ENCODE measurements at places on chromosomes 16 and 17. TPM values are rescaled to one million over a fixed set of nuclear protein-coding genes. Genes with fewer than 3 reads are reported as not detected.

The ENPP7 gene
- total RNA-seq: not detected

GRCh38 chr16:53111078-53111791 lies 56.4 kb downstream of the CHD9 start:
- no peak overlapping the region for H3K4me3 ChIP-seq
- no peak for DNase-seq
- H3K27ac ChIP-seq: no peak overlapping the region
- no peaks in the 10 kb centered on the region for H3K27me3 ChIP-seq

DNA sequence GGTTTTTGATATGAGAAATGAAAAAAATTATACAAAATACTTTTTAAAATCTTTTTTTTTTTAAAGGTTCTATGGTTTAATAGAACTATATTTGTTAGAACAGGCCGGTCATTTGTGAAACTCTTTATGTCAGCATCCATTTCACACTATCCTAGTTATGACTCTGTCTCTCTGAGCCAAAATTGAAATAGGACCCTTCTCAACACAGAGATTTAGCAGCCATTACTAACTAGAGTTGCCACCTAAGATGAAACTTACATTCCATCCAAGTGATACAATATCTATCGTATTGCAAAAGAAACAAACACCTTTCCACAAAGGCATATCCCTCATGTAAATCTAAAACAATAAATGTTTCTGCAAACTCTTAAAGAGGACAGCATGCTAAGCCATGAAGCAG lies 249.8 kb downstream of the CDH11 start:
- no peak overlapping the region for H3K27ac ChIP-seq
- no peak for DNase-seq
- H3K4me3 ChIP-seq: no peak overlapping the region
- no peaks in the 10 kb centered on the region for H3K4me1 ChIP-seq
- no peaks in the 10 kb centered on the region for H3K27me3 ChIP-seq
- no peaks in the 10 kb centered on the region for H3K36me3 ChIP-seq

GRCh38 chr16:63617990-63618763 lies 1503.7 kb downstream of the CDH11 start:
- peak overlapping the region; percentile 67 for H3K27ac ChIP-seq
- peak overlapping the region; percentile 54 for H3K4me3 ChIP-seq
- no peak for DNase-seq
- no peaks in the 10 kb centered on the region for H3K27me3 ChIP-seq
- H3K36me3 ChIP-seq: no peaks in the 10 kb centered on the region

The CA7 gene
- not detected for total RNA-seq

GRCh38 chr16:67000384-67001351 lies 12.3 kb downstream of the CES4A start:
- H3K4me3 ChIP-seq: peak overlapping the region; percentile 37
- peak; percentile 78 for DNase-seq
- no peaks in the 10 kb centered on the region for H3K4me1 ChIP-seq
- no peaks in the 10 kb centered on the region for H3K27me3 ChIP-seq
- H3K36me3 ChIP-seq: no peaks in the 10 kb centered on the region
- peak overlapping the region; percentile 49 for H3K27ac ChIP-seq

The KRTAP4-5 gene
- total RNA-seq: not detected

GRCh38 chr17:81160747-81161453 lies 4.4 kb upstream of the PVALEF start:
- H3K4me1 ChIP-seq: peaks cover 26% of the 10 kb centered on the region
- H3K36me3 ChIP-seq: no peaks in the 10 kb centered on the region
- no peak overlapping the region for H3K27ac ChIP-seq
- peak overlapping the region; percentile 46 for H3K4me3 ChIP-seq
- no peak for DNase-seq

- no peaks in the 10 kb centered on the region for H3K36me3 ChIP-seq
- no peak overlapping the region for H3K4me3 ChIP-seq
- no peaks in the 10 kb centered on the region for H3K27me3 ChIP-seq
- no peaks in the 10 kb centered on the region for H3K4me1 ChIP-seq
Measured at GRCh38 chr17:61225178-61225882, 174.3 kb upstream of the TBX2 start.

DNA sequence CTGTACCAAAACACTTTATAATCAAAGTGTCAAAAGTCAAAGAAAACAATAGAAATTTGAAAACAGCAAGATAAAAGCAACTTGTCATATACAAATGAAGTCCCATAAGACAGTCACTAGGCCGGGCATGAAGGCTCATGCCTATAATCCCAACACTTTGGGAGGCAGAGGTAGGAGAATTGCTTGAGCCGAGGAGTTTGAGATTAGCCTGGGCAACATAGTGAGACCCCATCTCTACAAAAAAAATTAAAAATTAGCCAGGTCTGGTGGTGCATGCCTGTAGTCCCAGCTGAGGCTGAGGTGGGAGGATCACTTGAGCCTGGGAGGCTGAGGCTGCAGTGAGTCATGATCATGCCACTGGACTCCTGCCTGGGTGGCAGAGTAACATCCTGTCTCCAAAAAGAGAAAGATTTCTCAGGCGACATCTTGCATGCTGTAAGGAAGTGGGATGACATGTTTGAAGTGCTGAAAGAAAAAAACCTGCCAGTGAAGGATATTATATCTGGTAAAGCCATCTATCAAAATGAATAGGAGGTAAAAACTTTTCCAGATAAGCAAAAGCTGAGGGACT lies 98.7 kb upstream of the NACA2 start:
- no peak overlapping the region for H3K27ac ChIP-seq
- no peak for DNase-seq
- no peaks in the 10 kb centered on the region for H3K27me3 ChIP-seq
- no peak overlapping the region for H3K4me3 ChIP-seq

The CCL16 gene
- not detected for total RNA-seq

The LGALS9B gene
- not detected for total RNA-seq

GRCh38 chr17:67246653-67247415 lies 1.8 kb upstream of the HELZ start:
- H3K27me3 ChIP-seq: no peaks in the 10 kb centered on the region
- peaks cover 32% of the 10 kb centered on the region for H3K4me1 ChIP-seq
- H3K36me3 ChIP-seq: no peaks in the 10 kb centered on the region
- no peak overlapping the region for H3K27ac ChIP-seq
- peak; percentile 54 for DNase-seq

DNA sequence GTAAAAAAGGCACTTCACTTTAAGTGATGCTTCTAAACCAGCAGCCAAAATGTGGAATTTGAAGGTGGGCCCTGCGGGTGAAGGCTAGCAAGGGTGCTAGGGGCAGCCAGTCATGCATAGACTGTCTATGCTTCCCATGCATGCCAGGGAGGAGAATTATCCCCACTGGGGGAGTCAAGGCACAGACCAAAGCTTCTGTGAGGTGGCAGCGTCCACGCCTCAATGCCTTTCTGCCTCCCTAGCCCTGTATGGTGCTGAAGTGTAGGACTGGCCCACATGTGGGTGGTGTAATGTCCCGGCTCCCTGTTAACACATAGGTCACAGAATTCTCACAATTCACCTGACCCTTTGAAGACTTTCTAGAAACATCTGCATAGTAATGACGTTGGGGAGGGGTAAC lies 1.9 kb downstream of the HS3ST2 start:
- H3K27ac ChIP-seq: no peak overlapping the region
- no peaks in the 10 kb centered on the region for H3K36me3 ChIP-seq
- peaks cover 7% of the 10 kb centered on the region for H3K27me3 ChIP-seq
- DNase-seq: no peak

The LRRC37A gene
- total RNA-seq: 0.90 TPM

The MLKL gene
- total RNA-seq: 6.2 TPM

GRCh38 chr17:14067347-14067746 lies 2.0 kb upstream of the COX10 start:
- H3K27ac ChIP-seq: no peak overlapping the region
- DNase-seq: no peak
- H3K4me1 ChIP-seq: no peaks in the 10 kb centered on the region
- no peaks in the 10 kb centered on the region for H3K27me3 ChIP-seq
- H3K4me3 ChIP-seq: no peak overlapping the region
- no peaks in the 10 kb centered on the region for H3K36me3 ChIP-seq

DNA sequence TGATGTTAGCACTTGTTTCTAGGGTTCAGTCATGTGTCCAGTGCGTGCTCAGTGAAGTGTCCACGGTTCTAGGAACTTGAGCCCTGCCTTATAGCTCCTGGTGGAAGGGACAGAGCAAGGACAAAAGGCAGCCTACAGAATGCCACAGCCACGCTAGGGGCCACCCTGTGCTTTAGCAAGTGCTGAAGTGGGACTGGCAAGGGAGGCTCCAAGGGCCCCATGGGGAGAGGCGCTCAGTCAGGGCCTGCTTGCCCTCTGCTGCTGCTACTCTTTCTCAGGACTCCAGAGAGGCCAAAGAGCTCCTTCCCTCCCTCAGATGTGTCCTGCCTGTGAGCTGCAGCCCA lies 6.8 kb downstream of the NT5C start:
- H3K36me3 ChIP-seq: peaks cover 6% of the 10 kb centered on the region
- no peak for DNase-seq
- H3K4me3 ChIP-seq: no peak overlapping the region
- peak overlapping the region; percentile 50 for H3K27ac ChIP-seq

The KRTAP9-2 gene
- not detected for total RNA-seq

DNA sequence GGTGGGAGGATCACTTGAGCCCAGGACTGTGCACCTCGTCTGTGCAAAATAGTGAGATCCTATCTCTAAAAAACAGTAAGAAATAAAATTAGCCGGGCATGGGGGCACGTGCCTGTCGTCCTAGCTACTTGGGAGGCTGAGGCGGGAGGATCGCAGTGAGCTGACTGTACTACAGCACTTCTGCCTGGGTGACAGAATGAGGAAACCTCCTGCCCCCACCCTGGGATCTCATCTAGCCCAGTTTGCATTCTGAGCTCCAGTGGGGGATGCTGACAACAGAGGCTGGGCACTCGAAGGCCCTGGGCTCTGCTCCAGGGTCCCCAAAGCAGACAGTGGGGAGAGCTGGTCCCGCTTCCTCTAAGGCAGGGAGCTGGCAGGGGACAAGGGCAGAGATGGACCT lies 7.1 kb downstream of the NAGPA start:
- no peak overlapping the region for H3K27ac ChIP-seq
- no peaks in the 10 kb centered on the region for H3K4me1 ChIP-seq
- H3K27me3 ChIP-seq: no peaks in the 10 kb centered on the region
- H3K36me3 ChIP-seq: no peaks in the 10 kb centered on the region
- H3K4me3 ChIP-seq: no peak overlapping the region

- H3K27ac ChIP-seq: peak overlapping the region; percentile 95
- no peaks in the 10 kb centered on the region for H3K27me3 ChIP-seq
- H3K4me1 ChIP-seq: peaks cover 75% of the 10 kb centered on the region
- peaks cover 8% of the 10 kb centered on the region for H3K36me3 ChIP-seq
- H3K4me3 ChIP-seq: no peak overlapping the region
Measured at GRCh38 chr17:76268015-76268749, 3.0 kb downstream of the UBALD2 start.

- no peak for DNase-seq
- H3K4me3 ChIP-seq: no peak overlapping the region
- no peaks in the 10 kb centered on the region for H3K27me3 ChIP-seq
- H3K36me3 ChIP-seq: no peaks in the 10 kb centered on the region
- H3K4me1 ChIP-seq: no peaks in the 10 kb centered on the region
- peak overlapping the region; percentile 74 for H3K27ac ChIP-seq
Measured at GRCh38 chr17:9792181-9792840, 919 bp upstream of the DHRS7C start.

GRCh38 chr17:9465210-9465921 lies 110.3 kb downstream of the STX8 start:
- DNase-seq: no peak
- peaks cover 4% of the 10 kb centered on the region for H3K4me1 ChIP-seq
- no peak overlapping the region for H3K27ac ChIP-seq
- H3K27me3 ChIP-seq: no peaks in the 10 kb centered on the region
- no peak overlapping the region for H3K4me3 ChIP-seq

The EMP2 gene
- total RNA-seq: 40.3 TPM

The ABCC3 gene
- 4.5 TPM for total RNA-seq

The CLN3 gene
- total RNA-seq: 16.5 TPM

The CD300H gene
- total RNA-seq: not detected

DNA sequence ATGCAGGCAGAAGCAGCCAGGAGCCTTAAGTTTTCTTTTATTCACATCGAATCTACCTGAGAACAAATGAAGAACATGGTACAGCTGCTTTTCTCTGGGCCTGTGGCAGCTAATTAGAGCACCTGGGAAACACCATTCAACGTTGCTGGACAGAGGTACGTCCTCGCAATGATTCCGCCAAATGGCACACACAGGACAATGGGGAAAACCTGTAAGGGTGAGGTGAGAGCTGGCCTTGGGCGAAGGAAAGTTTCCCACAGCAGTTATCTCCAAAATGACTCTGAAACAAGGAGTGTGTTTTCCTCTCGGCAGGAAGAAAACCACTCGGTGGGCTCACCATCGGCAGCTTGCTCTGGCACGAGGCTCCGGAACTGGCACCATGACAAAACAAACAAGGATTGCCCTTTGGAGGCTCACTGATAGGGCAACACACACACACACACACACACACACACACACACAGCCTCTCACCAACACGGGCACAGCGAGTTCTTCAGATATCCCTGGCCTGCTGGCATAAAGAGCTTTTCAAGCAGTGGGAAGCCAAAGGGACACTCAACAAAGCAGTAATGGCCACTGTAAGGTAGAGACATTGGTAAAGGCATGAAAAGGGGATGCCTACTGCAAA lies 73.7 kb downstream of the ZFHX3 start:
- no peak overlapping the region for H3K4me3 ChIP-seq
- H3K27ac ChIP-seq: no peak overlapping the region
- no peaks in the 10 kb centered on the region for H3K36me3 ChIP-seq
- DNase-seq: no peak
- no peaks in the 10 kb centered on the region for H3K27me3 ChIP-seq

DNA sequence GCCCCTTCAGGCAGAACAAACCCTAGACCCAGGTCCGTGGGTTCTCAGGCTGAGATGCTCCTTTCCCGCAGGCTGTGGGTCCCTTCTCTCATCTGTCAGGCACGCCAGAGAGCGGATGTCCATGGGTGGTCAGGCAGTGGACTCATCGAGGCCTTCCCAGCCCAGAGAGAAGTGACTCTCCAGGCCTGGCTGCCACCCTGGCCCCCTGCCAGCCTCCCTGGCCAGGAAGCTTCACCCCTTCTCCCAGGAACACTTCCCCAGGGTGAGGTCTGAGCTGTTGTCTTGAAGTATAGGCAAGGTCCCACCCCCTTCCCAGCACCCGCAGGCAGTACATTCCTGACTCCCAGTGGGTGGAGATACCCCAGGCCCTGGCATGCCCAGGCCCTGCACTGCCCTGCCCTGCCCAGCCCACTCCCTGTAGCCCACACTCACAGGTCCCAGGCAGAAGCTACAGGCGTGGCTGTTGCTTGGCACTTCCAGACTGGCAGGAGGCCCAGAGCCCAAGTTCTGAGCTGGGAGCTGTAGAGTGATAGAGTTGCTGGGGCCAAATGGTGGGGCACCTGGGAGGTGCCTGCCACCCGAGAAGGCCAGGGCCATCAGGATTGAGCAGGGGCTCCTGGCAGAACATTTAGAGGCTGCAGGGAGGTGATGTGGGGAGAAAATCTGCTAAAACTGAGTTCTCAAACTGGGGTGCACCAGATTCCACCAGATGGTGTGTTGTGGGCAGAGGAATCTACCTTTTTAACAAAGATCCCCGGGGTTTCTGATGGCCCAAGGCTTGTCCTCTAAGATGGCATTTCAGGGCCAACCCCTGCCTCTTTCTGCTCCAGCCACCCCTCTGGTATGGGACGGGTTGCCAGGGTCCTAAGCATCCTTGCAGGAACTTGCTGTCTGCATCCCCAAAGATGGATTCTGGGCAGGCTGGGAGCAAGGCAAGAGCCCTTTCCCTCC lies 6.7 kb downstream of the ITGA3 start:
- H3K4me1 ChIP-seq: peaks cover 93% of the 10 kb centered on the region
- peak; percentile 66 for DNase-seq
- H3K27ac ChIP-seq: peak overlapping the region; percentile 96
- no peaks in the 10 kb centered on the region for H3K36me3 ChIP-seq

All from right atrium auricular region (tissue), 2 donors.